ENCODE measurements at places on chromosomes 12 and 14.
A peak's percentile ranks its signal among the peaks of the same experiment; 100 is the strongest.

DNA sequence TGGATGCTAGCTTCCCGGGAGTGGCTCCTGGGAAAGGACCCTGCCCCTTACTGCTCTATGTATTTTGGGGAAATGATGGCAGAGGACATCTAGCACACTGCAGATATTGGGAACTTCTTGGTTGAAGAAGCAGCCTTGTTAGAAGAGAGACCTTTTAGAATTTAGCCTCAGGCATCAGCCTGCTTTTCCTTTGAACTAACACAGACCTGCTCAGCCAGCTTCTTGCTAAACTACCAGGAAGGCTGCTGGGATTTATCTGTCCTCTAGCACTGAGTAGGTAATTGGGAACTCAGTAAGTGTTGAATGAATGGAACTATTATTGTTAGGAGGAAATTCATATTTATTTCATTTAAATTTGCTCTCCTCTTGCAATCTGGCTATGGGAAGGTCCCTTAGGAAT is 77.3 kb downstream of the DRAM1 start:
- DNase-seq: no peak

GRCh38 chr12:41013881-41014642 is 174.1 kb upstream of the PDZRN4 start:
- no peak for DNase-seq

- peak; percentile 63 for DNase-seq
Measured at GRCh38 chr12:68538726-68539614, 71.7 kb upstream of the RAP1B start.

DNA sequence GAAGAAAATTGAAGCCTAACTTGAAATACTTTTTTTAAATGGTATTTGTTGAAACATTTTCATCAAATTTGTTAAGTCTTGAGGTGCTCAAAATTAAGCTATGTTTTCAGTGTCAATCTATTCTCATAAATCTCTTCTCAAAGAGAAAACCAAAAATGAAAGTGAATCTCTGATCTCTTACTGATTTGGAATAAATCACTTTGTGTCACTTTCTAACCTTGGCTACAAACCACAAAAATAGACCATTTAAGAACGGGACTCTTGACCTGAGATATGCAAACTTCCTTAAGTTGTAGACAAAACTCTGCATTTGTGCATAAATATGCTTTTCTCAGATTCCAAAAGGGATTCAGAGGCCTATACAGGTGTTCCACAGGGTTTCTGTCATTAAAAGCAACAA is 192.9 kb downstream of the SEC23A start:
- DNase-seq: no peak

DNA sequence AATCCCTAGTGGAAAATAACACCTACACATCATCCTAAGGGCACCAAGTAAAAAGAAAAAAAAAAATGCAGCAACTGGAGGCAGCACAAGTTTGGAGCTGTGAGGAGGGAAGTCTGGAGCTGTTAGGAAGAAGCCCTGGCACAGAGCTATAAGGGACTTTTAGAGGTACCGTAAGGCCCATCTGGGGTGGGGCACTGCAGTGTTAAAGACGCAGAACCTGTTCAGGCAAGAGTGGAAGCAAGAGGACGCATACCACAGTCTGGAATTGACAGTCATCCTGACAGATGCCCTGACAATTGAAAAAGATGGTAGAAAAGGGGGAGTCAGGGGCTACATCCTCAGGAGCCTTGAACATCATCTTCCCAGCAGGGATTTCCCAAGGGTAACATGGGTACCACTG is 195.9 kb upstream of the PLEKHG7 start:
- DNase-seq: no peak

DNA sequence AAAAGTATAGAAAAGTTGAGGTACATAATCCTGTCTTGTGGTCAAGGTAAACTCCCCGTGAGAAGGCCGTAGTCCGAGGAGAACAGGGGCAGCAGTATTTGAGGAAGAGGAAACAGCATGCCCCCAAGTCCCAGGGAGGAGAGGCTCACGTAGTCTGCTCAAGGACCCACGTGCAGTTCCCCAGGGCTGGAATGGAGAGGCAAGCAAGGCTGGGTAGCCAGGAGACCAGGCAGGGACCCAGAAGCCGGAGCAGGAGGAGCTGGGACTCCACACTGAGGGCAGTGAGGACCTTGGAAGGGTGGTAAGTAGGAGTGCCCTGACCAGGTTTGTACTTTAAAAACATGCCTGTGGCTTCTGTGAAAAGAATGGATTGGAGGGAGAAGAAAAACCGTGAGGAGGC is 100.0 kb downstream of the EGLN3 start:
- no peak for DNase-seq

DNA sequence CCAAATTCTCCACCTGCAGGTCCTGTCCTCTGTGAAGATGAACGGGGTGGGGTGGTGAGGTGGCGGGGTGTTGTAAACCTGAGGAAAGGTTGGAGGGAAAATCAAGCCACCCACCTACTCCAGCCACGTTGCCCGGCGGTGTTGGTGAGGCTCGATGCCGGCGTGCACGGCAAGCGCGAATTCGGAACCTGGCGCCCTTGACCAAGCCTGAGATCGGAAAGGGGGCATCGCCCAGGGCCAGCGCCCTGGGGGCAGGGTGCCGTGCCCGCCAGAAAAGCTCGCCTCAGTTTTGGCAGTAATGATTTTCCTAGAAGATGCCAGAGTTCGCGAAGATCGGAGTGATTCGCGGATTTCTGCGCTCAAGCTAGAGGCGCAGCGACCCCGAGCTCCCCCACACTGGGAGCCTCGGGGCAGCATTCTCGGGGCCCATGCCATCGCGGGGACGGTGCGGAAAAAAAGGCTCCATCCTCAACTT is 817 bp downstream of the STXBP6 start:
- no peak for DNase-seq

GRCh38 chr12:120955232-120955631 is 23.1 kb upstream of the HNF1A start:
- no peak for DNase-seq

- no peak for DNase-seq
Measured at GRCh38 chr14:60968099-60968498, 12.8 kb downstream of the TRMT5 start.

GRCh38 chr12:57057067-57057751 is 7.3 kb upstream of the MYO1A start:
- no peak for DNase-seq

- peak; percentile 13 for DNase-seq
Measured at GRCh38 chr14:74804219-74804825, 41.2 kb downstream of the YLPM1 start.

DNA sequence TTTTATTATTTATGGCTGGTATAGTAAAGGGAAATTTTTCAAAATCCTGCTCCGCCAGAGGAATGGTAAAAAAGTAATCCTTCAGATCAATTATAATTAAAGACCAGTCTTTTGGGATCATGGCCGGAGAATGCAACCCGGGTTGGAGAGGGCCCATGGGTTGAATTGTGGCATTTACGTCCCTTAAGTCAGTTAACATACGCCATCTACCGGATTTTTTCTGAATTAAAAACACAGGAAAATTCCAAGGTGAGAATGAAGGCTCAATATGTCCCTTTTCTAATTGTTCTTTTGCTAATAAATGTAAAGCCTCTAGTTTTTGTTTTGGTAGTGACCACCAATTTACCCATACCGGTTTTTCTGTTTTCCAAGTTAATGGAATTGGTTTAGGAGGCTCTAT is 602.8 kb downstream of the ALG10 start:
- DNase-seq: peak; percentile 4

- DNase-seq: peak; percentile 72
Measured at GRCh38 chr14:20697273-20698017, 8.9 kb downstream of the ANG start.

- no peak for DNase-seq
Measured at GRCh38 chr12:56867216-56867615, 67.0 kb downstream of the SDR9C7 start.

GRCh38 chr14:70886421-70887206 is 20.6 kb upstream of the PCNX1 start:
- DNase-seq: no peak

- DNase-seq: no peak
Measured at GRCh38 chr14:56341766-56342493, 223.7 kb downstream of the PELI2 start.

GRCh38 chr12:17971850-17972249 is 118.1 kb downstream of the RERGL start:
- no peak for DNase-seq

DNA sequence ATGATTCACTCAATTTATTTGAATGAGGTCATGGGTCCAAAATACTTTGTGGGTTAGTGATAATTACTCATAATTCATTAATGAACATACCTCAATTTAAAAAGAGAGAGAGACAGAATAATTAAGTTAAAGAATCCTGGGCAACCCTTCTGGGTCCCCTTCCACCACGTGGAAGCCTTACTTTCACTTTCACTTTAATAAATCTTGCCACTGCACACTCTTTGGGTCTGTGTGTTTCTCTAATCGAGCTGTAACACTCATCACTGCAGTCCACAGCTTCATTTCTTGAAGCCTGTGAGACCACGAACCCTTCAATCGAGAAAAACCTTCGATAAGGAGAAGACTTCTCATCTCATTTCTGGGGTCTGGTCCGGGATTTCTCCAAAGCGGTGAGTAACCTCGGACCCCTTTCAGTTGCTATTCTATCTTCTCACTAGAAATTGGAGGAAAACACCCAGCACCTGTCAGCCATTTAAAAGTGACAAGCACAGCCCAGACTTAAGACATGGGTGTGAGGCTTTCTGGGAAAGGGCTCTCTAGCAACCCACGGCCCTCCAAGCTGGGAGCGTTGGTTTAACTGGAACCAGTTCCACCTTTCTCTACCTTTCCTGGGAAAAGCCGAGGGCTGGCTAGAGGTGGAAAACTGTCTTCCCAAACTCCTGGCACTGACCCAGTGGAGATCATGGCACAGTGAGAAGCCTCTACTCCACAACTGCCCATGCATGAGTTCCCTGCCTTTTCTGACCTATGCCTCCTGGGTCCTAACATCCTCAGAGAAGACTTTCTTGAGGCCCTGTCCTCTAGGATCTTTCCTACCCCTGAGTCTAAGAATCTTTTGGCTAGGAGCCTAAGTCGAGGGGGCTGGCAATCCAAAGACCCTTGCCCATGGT is 148.8 kb upstream of the ATF7IP start:
- no peak for DNase-seq

DNA sequence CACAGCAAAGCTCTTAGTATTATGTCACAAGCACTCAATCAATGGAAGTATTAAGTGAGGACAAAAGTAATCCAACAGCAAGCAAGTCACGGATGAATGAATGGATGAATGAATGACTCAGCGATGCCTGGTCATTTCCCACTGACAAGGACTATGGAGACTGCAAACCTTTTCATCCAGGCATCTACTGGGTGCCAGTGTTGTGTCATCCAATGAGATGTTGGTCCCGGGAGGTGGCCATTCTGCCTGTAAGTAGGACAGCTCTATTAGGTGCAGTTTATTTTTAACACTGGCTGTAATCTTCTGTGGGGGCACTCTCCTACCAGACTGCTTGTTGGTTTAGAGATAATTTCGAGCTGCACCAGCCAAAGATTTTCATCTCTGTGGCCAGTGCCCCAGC is 39.4 kb downstream of the STAB2 start:
- DNase-seq: no peak

- DNase-seq: no peak
Measured at GRCh38 chr12:108635997-108636808, 2.5 kb upstream of the SELPLG start.

GRCh38 chr14:89675590-89675989 is 258.6 kb upstream of the FOXN3 start:
- DNase-seq: no peak

GRCh38 chr12:3538466-3539030 is 47.5 kb downstream of the PRMT8 start:
- DNase-seq: no peak

DNA sequence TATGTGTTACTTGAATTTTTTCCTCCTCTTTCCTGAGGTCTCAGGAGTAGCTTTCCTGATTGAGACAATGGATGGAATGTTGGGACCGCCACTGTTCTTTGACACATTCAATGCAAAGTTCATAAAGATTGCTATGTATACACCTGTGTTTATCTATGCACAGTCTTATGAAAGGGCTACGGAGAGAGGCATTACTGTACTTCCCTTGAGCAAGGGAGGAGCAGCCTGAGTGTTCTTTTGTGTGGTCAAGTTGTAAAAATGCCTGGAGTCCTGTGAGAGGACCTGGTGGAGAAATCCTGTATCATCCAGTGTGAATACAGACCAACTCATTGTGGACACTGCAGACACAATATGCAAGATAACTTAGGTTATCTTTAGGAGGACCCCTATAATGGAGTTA is 1.2 kb downstream of the SRGAP1 start:
- no peak for DNase-seq

- DNase-seq: no peak
Measured at GRCh38 chr14:52755607-52756316, 25.8 kb downstream of the STYX start.

GRCh38 chr12:82655751-82656150 is 31.0 kb upstream of the TMTC2 start:
- no peak for DNase-seq

DNA sequence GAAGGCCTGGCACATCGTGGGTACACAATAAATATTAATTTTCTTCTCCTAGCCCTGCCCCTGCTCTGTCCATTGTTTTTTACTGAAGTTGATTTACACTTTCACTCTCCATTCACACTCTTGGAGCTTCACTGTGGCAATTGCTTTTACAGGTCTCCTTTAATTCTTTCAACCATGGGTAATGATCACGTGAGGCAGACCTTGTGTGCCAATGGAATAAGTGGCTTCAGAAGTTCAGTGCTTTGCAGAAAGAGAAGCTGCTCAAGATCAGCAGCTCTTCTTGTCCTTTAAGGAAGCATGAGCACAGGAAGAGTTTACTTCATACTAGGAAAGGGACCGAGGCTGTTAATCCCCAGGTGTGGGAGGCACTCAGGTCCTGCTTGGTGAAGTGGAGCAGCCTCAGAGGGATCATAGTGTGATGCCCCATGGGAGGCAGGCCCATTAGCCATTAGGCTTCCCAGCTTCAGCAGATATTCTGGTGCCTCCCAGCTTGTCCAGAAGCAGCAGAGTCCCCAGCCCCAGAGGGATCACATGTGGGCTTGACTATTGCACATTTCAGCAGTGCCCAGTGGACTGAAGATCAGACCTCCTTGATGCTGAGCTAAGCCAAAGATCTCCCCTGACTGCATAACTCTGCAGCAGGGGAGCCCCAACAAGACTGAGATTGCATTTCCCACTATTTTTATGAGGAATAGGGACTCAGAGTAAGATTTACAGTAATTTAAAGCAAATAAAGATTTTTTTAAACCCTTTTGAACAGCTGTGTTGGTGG is 5.0 kb upstream of the SLC35F4 start:
- DNase-seq: no peak

DNA sequence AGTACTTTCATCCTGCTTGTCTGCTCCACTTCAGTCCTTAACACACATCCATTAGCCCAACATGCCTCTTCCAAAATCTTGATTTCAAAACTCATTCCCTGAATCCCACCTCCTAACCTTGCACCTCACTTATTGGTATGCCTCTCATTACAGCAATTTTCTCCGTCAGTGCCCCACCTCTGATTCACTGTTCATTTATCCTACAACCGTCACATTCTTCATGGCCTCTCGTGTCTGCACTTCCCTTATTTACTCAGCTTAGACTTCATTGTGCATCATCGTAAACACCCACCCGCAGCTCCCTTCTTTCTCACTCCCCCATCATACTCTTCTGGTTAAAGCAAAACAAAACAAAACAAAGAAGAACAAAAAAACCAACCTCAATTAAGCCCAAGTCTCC is 160.6 kb upstream of the HMGA2 start:
- DNase-seq: no peak
